Brain pericyte (primary cell): ENCODE measurements at places on chromosomes 5 and 9.

DNA sequence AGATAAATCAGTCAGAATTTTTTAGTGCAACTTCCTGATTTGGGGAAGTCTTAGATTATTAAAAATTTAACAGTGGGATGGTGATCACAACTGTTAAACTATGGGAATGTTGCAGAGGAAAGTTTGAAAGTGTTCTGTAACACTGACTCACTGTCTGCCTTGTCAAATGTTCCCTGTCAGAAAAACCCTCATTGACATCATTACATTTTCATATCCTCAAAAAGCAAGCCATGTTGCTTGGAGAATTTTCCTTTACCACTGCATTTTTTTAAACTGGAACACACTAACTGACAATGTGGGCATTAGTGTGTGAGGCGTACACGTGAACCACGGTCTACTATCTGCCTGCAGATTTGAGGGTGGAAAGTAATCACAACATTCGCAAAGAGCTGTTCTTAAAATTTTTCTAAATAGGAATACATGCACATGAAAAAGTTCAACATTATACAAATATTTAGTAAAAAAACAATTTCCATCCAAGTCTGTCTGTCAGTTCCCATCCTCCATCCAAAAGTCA lies 28.6 kb upstream of the IL7R start:
- DNase-seq, result no peak

GRCh38 chr5:98308231-98308630 lies 465.2 kb upstream of the RGMB start:
- no peak for DNase-seq

- no peak for DNase-seq
Measured at GRCh38 chr5:143685246-143685815, 126.6 kb upstream of the HMHB1 start.

GRCh38 chr5:30572279-30572678 lies 621.2 kb upstream of the CDH6 start:
- DNase-seq, result no peak

- no peak for DNase-seq
Measured at GRCh38 chr5:131186561-131187256, 16.0 kb downstream of the LYRM7 start.

DNA sequence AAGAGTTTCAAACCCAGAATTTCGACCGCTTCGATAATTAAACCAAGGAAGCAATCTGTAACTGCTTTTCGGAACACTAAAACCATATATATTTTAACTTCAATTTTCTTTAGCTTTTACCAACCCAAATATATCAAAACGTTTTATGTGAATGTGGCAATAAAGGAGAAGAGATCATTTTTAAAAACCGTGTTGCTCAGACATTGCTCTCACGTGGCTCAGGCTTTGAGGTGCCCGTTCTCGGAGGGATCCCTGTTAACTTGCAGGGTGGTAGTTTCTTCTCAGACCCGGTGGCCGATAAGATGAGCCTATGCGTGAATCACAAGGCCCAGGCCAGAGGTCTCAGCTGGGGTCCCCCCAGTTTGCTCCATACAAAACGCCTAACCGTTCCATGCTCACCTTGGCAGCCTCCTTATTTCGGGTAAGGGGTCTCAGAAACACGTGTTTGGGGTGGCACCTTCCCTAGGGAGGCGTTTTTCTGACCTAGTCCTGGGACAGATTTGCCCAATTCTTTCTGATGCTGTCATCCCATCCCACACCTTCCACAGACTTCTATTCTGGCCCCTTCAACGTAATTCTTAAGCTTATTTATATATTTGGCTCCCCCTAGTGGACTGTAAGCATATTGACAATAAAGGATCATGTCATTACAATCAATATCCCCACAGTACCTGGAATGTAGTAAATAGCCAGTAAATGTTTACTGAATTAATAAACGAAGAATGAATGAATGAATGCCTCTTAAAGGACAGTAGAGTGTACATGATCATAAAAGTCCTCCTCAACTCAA lies 48.1 kb downstream of the THBS4 start:
- DNase-seq, result peak; percentile 16

DNA sequence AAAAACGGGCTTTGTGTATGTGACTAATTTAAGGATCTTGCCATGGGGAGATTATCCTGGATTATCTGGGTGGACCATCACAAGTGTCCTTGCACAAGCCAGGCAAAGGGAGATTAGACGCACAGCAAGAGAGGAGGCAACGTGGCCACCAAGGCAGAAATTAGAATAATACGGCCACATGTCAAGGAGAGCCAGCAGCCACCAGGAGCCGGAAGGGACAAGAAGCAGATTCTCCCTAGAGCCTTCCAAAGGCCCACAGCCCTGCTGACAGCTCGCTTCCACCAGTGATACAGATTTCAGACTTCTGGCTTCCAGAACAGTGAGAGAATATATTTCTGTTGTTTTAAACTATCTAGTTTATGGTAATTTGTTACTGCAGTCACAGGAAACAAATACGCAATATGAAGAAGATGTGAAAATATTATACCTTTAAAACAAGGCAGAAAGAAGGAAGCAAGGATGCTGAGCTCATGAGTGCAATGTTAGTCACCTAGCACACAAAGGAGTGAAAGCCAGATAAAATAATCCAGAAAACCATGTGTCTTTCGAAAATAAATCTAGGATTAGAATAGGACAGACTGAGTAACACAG lies 28.7 kb upstream of the F2RL1 start:
- DNase-seq, result no peak

- DNase-seq, result no peak
Measured at GRCh38 chr5:174401793-174402192, 322.6 kb upstream of the MSX2 start.

DNA sequence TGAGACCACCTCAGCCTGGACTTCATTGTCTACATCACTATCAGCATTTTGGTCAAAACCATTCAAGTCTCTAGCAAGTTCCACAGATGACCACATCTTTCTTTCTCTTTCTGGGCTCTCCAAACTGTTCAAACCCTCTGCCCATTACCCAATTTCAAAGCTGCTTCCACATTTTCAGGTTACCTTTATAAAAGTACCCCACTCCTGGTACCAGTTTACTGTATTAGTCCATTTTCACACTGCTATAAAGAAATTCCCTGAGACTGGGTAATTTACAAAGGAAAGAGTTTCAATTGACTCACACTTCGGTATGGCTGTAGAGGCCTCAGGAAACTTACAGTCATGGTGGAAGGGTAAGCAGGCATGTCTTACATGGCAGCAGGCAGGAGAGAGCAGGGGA lies 84.5 kb downstream of the FBXL7 start:
- DNase-seq, result no peak

DNA sequence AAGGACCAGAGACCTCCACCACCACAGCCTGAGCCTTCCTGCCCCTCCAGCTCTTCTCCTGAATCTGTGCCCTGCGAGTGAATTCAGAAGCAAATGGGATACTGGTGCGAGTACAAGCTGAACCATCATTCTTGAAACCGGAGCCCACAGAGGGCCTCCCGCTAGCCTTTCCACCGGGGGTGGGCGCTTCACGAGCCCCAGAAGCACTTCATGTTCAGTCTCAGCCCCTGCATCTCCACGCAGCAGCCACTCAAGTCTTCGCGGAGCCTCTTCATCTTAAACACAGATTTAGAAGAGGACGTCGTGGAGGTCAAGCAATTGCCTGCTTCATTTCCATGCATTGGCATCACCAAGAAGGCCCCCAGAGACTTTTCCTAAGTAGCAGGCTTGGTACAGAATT lies 26.0 kb upstream of the OLFM1 start:
- DNase-seq, result no peak

DNA sequence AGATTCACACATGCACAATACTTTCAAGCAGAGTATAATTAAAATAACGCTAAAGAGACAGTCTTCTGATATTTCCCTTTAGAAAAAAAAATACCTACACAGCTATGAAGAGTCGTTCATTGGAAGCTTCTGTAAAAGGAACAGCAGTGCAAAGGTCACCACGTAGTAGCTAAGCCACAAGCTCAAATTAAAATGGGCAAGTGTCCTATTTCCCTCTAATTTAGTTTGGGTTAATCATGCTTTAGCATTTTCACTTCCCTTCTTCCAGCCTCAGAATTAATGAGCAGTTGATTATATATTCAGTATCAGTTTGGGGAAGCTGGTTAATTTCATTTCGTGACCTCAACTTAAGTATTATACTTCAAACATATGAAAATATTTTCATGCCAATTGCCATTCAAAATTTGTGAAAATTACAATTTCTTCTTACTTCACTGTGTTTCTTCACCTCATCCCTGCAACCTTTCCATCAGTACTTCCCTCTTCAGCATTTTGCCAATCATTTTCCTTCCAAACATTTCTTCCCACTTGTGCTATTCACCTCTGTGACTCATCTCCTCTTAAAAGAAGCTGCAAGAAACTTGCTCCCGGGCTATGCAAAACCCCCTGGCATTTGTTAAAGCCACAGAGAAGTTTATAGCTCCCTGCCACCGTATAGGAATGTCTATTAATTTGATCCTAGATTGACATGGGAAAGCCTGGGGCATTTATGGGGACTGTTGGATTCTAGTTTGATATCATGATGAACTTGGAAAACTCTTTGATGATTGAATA lies 83.0 kb downstream of the DMRTA1 start:
- DNase-seq, result no peak

DNA sequence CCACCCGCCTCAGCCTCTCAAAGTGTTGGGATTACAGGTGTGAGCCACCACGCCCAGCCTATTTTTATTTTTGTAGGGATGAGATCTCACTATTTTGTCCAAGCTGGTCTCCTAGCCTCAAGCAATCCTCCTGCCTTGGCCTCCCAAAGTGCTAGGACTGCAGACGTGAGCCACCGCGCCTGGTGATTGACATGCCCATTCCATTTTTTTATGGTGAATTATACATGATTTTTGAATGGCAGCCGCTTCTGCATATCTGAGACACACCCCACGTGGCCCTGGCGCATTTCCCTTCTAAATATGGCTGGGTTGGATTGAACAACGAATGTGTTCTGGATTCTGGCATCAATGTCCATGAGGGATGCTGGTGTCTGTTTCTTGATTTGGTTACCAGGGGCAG lies 22.7 kb downstream of the PLPP7 start:
- DNase-seq, result no peak

DNA sequence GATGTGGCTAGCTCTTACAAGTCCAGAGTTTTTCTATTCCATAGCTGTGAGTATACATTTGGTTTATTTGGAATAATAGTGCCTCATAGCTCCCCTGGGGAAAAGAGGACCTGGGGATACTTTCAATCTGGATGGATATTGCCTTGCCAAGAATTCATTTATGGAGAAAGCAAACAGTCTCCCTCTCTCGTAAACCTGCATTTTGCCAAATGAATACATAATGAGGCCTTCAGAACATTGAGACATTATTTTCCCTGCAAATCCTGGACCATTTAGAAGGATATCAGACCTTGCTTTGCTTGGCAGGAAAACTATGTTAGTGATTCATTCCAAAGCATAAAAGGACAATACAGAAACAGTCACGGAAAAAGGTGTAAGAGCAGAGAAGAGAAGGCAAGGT lies 569.6 kb upstream of the BRINP1 start:
- no peak for DNase-seq

DNA sequence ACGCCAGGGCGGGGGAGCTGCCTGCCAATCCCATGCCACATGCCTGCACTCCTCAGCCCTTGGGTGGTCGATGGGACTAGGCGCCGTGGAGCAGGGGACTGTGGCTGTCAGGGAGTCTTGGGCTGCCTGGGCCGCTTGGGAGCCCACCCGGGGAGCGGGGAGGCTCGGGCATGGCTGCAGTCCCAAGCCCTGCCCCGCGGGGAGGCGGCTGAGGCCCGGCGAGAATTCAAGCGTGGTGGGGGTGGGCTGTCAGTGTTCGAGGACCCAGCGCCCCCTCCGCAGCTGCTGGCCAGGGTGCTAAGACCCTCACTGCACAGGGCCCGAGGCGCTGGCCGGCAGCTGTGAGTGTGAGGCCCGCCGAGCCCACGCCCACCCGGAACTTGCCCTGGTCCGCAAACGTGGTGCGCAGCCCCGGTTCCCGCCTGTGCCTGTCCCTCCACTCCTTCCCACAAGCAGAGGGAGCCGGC lies 83.2 kb upstream of the DMRTA1 start:
- DNase-seq, result no peak

DNA sequence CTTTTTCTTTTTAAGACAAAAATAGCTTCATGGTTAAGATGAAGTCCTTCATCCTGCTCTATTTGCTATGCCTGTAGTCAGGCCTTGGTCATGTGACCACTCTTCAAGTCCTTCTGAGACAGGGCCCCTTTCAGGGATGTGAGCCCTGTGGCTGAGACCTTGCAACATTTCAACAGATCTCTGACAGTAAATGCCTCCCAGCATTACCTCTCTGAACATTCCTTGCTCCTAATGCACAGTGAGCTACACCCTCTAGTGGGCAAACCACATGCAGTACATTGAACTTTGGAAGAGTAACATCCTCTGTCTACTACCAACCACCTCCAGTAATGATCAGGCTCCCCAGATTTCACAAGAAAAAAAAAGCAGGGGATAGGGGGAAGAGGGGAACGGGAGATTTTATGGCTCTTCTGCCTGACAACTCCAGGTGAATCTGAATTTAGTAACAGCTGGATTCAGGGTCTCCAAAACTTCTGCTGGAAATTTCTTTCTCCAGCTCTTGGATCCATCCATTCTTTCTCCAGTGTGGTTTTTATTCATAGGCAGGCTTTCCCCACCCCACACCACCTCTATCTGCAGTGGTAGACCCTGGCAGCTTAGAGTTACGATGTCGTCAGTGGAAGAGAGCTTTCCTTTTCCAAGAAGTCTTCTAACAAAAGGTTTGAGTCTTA lies 8.9 kb upstream of the FBXO38 start:
- no peak for DNase-seq

- no peak for DNase-seq
Measured at GRCh38 chr9:109421026-109421970, 76.8 kb downstream of the PTPN3 start.

- DNase-seq, result no peak
Measured at GRCh38 chr9:136192289-136193126, 12.4 kb downstream of the LHX3 start.

GRCh38 chr5:16855898-16856297 lies 80.2 kb downstream of the MYO10 start:
- DNase-seq, result no peak

- no peak for DNase-seq
Measured at GRCh38 chr5:118531276-118531675, 457.1 kb downstream of the DTWD2 start.

DNA sequence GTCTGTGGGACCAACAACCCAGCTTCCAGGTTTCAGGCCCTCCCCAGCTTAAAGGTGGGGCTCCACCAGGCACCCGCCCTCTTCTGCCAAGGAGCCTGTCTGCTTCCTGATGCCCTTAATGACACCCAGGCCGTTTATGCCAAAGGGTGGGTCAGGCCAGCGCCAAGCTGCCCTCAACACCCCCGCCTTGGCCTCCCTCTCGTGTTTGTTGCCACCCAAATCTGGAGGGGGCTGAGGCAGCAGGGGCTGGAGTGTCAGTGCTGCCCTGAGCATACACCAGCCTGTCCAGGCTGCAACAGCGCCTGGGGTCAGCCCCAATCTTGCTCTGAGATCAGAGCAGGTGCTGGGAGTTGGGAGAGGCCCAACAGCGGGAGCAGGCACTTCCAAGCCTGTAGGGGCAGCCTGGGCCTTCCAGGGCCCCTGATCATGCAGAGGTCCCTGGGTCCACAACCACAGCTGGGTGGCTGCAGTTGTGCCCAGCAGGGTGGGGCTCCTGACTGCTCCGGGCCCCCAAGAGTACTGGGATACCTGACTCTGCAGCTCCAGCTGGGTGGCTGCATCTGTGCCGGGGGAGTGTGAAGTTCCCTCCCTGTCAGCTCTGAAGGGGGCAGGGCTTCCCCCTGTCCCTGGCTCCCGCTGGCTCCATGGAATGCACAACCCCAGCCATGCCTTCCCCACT lies 34.5 kb upstream of the TYRP1 start:
- DNase-seq, result no peak
